ENCODE measurements at places on chromosomes 7 and 10.
A peak's percentile ranks its signal among the peaks of the same experiment; 100 is the strongest.

- DNase-seq = no peak
These were observed 11.0 kb downstream of the HECW1 start for GRCh38 chr7:43123457-43123856.

DNA sequence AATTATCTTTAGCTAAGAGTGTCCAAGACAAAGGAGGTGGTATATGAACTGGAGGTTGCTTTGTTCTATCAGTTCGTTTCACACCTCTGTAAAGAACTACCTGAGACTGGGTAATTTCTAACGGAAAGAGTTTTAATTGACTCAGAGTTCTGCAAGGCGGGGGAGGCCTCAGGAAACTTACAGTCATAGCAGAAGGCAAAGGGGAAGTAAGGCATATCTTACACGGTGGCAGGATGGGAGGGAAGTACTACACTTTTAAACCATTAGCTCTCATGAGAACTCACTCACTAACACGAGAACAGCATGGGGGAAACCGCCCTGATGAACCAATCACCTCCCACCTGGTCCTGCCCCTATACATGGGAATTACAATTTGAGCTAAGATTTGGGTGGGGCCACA, 1202.3 kb upstream of the LRRTM3 start:
- DNase-seq = no peak

GRCh38 chr10:16964576-16965343, 147.5 kb upstream of the RSU1 start:
- DNase-seq = no peak

DNA sequence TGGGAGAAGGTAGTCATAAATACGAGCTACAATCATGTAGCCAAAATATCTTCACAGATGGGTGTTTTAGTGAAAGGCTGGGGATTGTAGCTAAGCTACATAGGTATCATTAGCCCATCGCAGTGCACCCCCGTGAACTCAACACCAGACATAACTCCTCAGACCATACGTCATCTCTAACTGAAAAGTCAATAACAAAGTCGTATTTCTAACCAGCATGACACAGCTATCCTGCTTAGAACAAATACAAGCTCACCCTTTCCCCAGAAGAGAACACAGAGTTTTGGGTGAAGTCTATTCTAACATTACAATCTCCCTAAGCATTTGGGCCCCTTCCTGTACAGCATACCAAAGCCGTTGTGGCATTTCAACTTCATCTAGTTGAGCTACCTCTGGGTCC, 636.6 kb upstream of the DPP6 start:
- DNase-seq = no peak

GRCh38 chr10:32381165-32381564, 34.2 kb upstream of the EPC1 start:
- DNase-seq = no peak

- no peak for DNase-seq
These were observed 556.8 kb upstream of the GALNT17 start for GRCh38 chr7:70574970-70575799.

DNA sequence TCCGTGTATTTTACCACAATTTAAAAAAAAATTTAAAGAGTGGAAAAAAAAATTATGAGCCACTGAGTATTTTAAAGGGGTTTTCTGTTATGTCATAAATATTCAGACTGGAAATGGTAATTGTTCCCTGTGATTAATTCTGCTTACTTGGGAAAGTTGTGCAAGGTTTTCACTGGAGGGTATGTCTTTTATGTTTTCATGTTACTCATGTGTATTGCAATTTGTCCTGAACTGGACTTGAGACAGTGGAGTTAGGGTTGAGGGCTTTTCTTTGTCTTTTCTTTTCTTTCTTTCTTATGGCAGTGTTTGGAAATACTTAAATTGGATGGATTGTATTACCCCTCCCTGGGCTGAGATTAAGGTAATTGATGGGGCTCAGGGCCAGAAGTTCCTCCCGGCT, 257.7 kb downstream of the BAMBI start:
- DNase-seq = no peak

GRCh38 chr7:94633014-94633341, 23.0 kb downstream of the SGCE start:
- no peak for DNase-seq

DNA sequence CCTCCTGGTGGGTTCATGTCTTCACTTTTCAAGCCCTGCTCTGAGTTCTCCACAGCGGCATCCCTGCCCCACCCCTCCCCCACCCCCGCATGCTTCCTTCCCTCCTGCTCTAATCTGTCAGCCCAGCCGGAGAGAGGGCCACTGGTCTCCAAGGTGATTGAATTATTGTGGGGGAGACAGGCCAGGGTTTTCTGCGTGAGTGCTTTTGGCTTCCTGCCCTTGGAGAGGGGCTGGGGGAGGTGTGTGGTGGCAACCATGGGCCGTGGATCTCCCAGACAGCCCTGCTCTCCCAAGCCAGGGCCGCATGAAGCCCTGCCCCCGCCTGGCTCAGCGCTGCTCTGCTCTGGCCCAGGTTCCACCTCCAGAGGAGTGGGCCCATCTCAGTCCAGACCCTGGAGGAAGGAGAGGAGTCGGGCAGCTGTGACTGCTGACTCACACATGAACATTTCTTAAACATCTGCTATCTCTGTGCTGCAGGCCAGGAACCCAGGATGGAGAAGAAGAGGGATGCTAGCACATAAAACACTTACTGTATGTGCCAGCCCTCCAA, 109.9 kb downstream of the ZMIZ1 start:
- DNase-seq = peak; percentile 60

DNA sequence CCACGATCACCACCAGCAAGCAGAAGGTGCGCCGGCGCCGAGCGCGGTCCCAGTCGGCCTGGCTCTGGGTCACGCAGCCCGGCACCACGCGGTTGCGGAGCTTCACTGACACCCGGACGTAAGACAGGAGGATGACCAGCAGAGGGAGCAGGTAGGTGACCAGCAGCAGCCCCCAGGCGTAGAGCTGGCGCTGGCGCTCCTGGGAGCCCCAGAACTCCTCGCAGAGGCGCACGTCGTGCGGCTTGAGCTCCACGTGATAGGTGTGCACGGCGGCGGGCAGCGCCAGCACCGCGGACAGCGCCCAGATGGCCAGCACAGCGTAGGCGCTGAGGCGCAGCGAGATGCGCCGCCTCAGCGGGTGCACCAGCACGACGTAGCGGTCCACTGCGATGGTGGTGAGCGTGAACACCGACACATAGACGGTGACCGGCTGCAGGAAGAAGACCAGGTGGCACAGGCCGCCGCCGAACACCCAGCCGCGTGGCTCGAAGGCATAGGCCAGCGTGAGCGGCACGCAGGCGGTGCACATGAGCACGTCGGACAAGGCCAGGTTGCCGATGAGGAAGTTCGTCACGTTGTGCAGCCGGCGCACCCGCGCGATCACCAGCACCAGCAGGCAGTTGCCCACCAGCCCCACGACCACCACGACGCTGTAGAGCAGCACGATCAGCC, 920 bp downstream of the PRLHR start:
- DNase-seq = peak; percentile 21

DNA sequence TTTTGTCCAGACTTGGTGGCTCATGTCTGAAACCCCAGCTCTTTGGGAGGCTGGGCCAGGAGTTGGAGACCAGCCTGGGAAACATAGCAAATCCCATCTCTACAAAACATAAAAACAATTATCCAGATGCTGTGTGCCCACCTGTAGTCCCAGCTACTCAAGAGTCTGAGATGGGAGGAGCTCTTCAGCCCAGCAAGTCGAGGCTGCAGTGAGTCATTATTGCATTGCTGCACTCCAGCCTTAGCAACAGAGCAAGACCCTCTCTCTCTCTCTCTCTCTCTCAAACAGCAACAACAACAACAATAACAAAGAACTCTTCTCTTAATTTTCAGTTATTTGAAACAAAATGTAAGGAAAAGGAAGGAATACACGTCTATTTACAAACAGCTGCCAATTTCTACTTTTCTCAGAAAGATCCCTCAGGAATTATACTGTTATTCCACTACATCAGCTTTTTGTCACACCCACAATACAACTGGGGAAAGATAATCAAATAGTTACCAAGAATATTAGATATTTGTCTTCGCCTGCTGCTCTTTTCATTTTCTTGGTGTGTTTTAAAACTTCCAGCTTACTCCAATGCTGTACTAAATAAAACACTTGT, 5.1 kb upstream of the TSPAN12 start:
- no peak for DNase-seq

DNA sequence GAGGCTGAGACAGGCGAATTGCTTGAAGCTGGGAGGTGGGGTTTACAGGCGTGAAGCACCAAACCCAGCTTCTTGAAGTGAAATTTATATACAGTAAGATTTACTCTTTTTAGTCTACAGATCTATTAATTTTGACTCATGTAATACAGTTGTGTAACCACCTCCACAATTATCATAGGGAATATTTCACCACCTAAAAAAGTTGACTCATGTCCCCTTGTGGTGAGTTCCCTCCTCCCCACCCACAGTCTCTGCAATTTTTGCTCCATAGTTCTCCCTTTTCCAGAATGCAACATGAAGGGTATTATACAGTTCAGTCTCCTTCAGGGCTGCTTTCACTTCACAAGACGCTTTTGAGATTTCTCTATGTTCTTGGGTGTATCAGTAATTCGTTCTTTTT, 156.8 kb downstream of the FAM107B start:
- no peak for DNase-seq

GRCh38 chr7:5677538-5678294, 103.7 kb downstream of the RNF216 start:
- peak; percentile 23 for DNase-seq

- DNase-seq = no peak
These were observed 1063.5 kb upstream of the LRRN3 start for GRCh38 chr7:110027385-110027784.

- no peak for DNase-seq
These were observed 206.5 kb upstream of the CNTNAP2 start for GRCh38 chr7:145909991-145910513.

- no peak for DNase-seq
These were observed 201.6 kb upstream of the LRRN3 start for GRCh38 chr7:110889335-110889734.

- DNase-seq = no peak
These were observed 25.6 kb upstream of the CACNA2D1 start for GRCh38 chr7:82469207-82469606.

- peak; percentile 54 for DNase-seq
These were observed 45.0 kb downstream of the ZCCHC24 start for GRCh38 chr10:79400146-79401004.

DNA sequence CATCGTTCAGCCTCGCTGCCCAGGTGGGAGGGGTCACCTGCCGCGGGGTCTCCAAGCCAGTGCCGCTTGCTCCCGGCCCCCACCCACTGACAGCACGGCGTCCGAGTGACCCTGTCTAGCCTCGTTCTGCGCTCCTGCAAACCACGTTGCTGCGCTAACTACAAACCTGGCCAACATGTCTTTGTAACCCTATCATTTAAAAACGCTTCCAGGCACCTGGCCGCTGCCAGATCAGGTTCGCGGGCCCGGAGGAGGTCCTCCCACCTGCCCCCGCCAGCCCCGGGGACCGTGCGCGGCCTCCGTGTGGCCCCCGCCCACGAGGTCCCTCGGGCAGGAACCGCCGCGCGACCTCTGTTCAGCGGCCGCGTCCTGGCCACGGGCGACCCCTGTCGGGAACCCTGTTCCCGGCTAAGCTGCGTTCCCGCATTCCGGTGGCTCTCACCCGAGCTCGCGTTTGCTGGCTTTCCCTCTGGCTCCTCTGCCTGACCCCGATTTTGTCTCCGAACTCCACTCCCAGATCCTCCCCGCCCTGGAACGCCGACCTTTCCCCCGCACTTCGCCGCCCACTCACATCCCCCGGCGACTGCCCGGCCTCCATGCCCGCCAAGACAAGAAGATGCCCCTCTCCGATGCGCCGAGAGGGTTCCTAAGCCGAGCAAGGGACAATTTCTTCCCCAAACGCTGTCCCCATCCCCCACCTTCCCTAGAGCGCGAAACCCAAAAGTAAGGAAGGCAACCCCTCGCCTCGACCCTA, 2.4 kb downstream of the SFMBT2 start:
- no peak for DNase-seq

DNA sequence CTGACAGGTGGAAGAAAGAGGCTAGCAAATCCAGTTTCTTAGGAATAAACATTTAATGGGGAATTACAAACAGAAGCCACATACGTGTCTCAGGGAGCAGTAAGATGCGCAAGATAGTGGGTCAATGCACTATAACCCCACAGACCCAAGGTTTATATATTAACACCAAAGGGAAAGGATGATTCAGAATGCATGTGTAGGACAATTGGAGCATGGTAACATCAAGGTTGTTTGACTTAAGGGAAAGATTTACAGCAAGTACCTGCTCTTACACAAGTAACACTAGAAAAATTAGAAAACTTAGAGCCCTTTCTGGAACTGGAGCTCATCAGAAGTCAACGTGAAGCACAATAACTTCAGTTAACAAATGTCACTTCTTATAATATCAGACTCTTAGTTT, 161.1 kb upstream of the ZWINT start:
- DNase-seq = no peak

DNA sequence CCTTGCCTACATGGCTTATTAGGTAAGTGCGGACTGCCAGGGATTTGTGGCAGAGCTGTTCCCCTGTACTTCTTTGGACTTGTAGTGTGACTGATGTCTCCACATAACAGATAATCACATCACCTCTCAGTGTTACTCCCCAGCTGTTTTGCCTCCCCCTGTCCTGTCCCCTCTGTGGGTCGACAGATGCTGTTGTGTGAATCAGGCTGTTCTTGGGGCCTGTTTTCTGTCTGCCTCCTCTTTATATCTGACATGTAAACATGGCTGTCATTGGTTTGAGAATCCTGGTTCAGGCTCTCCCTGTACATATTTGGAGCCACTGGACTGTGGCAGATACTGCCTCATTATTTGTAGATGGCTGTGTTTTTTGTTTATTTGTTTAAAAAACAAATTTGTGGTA, 22.7 kb downstream of the CCNY start:
- DNase-seq = no peak

GRCh38 chr10:80473692-80474596, 19.8 kb downstream of the TSPAN14 start:
- no peak for DNase-seq

- DNase-seq = no peak
These were observed 8.3 kb downstream of the EN2 start for GRCh38 chr7:155466142-155466813.

GRCh38 chr7:68547799-68548198, 1050.5 kb upstream of the AUTS2 start:
- no peak for DNase-seq

GRCh38 chr10:76073524-76073923, 642.1 kb downstream of the LRMDA start:
- DNase-seq = no peak

GRCh38 chr10:96992721-96993120, 160.6 kb downstream of the LCOR start:
- no peak for DNase-seq

GRCh38 chr7:42035210-42035609, 201.8 kb downstream of the GLI3 start:
- no peak for DNase-seq

GRCh38 chr7:23254051-23254681, 7.6 kb downstream of the GPNMB start:
- DNase-seq = no peak

DNA sequence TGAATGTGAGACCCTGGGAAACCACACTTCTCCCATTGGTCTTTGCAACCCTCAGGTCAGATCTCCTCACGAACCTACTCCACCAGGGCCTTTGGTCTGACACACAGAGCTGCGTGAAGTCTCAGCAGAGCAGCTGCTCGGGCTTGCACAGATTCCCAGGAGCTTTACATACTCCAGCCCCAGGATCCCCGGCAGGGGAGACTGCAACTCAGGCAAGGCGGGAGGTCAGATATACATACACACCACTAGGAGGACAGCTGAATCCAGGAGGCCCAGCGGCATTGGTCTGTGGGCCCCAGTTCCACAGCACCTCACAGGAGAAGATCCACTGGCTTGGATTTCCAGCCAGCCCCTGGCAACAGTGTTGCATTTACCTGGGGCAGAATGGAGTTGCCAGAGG, 239.2 kb downstream of the GPAM start:
- DNase-seq = no peak

All from hematopoietic multipotent progenitor cell treated with erythropoietin and hydrocortisone succinate and interleukin-3 and kit ligand, for 15 days (in vitro differentiated cells).